ENCODE measurements at places on chromosomes 12 and 14.

GRCh38 chr14:91059576-91060350 is 678 bp downstream of the RPS6KA5 start:
- DNase-seq: peak; percentile 42

GRCh38 chr12:45893240-45893639 is 97.1 kb downstream of the SCAF11 start:
- DNase-seq: no peak

- DNase-seq: no peak
Measured at GRCh38 chr12:34306133-34306830, 284.0 kb downstream of the ALG10 start.

- DNase-seq: no peak
Measured at GRCh38 chr14:104775073-104775489, 20.5 kb downstream of the AKT1 start.

DNA sequence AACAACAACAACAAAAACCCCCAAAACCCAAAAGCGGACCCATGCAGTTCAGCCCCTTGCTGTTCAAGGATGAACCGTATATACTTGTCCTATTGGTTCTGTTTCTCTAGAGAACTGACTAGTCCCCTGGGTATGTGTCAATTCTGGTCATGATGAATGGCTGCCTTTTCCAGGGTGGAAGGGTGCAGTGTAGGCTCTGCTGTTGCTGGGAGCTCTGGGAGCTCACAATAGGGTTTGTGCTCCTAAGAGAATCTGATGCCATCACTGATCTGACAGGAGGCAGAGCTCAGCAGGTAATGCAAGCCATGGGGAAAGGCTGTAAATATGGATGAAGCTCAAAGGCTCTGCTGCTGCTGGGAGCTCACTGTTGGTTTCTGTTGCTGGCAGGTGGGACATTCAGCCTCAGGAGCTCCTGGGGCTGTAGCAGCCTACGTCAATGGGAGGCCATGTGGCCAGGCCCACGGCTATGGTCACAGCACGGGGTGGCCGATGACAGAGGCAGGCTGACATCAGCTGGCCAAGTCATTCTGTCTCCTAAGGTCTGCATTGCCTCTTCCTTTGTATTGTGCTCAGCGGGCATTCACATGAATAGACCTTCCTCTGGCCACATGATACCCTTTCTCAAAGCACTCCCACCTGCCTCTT is 37.9 kb downstream of the DLK1 start:
- no peak for DNase-seq

DNA sequence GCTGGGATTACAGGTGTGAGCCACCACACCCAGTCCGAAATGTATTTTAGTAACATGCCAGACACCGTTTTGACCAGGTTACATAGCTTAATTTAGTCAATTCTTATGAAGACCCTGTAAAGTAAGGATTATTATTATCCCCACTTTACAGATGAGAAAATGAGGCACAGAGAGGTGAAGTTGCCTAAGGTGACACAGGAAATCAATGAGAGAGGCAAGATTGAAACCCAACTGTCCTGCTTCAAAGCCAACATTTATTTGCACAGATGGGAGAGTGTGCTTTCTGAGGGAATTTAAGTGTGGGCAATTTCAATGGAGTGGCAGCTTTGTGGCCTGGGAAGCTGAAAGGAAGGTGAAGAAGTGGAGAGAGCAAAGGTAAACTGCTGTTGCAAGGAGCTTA is 19.1 kb upstream of the EPS8 start:
- DNase-seq: no peak

All from NCI-H748 treated with DMSO at 0.1 percent for 48 hours (cell line).